ENCODE measurements at places on chromosomes 4 and X. TPM values are rescaled to one million over a fixed set of nuclear protein-coding genes. Genes with fewer than 3 reads are reported as not detected.

The MTNR1A gene
- total RNA-seq = 0.43 TPM

The FAAH2 gene
- total RNA-seq = 0.18 TPM

The TMEM150C gene
- total RNA-seq = 0.53 TPM

The CTAG2 gene
- not detected for total RNA-seq

The SPRY1 gene
- total RNA-seq = 2.8 TPM

The ENPP6 gene
- not detected for total RNA-seq

The CMC4 gene
- total RNA-seq = 15.4 TPM

The TLR10 gene
- 0.06 TPM for total RNA-seq

The GASK1B gene
- total RNA-seq = 0.31 TPM

The NDNF gene
- total RNA-seq = not detected

The GIMD1 gene
- not detected for total RNA-seq

The SSX2B gene
- not detected for total RNA-seq

The PAGE4 gene
- not detected for total RNA-seq

The RPA4 gene
- total RNA-seq = 0.16 TPM

The SSX5 gene
- total RNA-seq = not detected

The OTC gene
- not detected for total RNA-seq

The F11 gene
- not detected for total RNA-seq

The UTP3 gene
- total RNA-seq = 46.7 TPM

The RAB28 gene
- total RNA-seq = 9.0 TPM

The WWC2 gene
- total RNA-seq = 19.0 TPM

The F9 gene
- not detected for total RNA-seq

The AWAT2 gene
- not detected for total RNA-seq

Data from A549 treated with ZK216348 at 1 μM for 4 hours (cell line).